ENCODE measurements at places on chromosomes 12 and 14.
A peak's percentile ranks its signal among the peaks of the same experiment; 100 is the strongest.

GRCh38 chr12:93884794-93885460 is 207.8 kb downstream of the CRADD start:
- DNase-seq, result no peak

GRCh38 chr14:99201351-99202073 is 70.5 kb downstream of the BCL11B start:
- no peak for DNase-seq

DNA sequence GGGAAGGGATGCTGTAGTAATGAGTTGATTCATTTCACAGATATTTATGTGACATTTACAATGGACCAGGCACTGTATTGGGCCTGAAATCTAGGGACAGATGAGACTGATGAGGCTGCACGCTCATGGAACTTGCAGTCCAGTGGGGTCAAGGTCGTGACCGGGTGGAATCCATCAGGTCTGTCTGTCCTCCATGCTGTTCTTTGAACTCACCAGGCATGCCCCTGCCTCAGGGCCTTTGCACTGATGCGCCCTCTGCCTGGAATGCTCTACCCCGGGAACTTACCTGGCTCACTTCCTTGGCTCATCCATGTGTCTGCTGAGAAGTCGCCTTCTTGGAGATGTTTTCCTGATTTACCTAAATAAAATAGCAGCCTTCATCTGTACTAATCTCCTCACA is 200.1 kb downstream of the VRK1 start:
- DNase-seq, result no peak

- no peak for DNase-seq
Measured at GRCh38 chr12:8609061-8609570, 3.5 kb downstream of the AICDA start.

DNA sequence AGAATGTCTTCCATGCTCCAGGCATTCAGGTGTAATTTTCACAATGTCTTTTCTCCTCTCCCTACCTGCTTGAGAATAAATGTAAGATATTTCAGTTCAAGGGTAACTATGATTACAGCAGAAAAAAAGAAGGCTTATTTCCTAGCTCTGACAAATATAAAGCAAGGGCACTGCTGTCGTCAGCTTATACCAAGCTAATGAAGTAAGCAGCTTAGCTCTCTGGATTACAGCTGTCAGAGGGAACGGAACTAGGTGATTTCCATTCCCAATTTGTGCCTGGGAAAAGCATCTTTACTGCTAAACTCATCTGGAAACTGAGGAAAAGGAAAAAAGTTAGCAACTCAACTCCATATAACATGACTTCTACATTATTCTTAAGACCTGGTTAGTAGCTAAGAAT is 56.5 kb downstream of the ZFYVE26 start:
- no peak for DNase-seq

DNA sequence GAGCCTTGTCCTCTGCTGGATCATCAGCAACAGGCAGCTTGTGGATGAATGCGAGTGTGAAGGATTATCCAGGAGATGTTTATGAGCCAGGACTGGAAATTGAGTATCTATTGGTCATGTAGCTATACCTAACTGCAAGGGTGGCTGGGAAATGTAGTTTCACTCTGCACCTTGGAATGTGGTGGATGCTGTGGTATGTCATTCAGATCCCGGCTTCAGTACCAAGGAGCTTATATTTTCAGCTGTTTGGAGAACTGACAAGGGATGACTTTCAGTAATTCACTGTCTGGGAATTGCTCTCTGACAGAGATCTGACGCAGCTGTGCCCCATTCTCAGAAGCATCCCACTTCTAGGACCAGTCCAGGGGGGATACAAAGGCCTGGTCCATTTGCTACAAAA is 792.3 kb upstream of the NOVA1 start:
- no peak for DNase-seq

DNA sequence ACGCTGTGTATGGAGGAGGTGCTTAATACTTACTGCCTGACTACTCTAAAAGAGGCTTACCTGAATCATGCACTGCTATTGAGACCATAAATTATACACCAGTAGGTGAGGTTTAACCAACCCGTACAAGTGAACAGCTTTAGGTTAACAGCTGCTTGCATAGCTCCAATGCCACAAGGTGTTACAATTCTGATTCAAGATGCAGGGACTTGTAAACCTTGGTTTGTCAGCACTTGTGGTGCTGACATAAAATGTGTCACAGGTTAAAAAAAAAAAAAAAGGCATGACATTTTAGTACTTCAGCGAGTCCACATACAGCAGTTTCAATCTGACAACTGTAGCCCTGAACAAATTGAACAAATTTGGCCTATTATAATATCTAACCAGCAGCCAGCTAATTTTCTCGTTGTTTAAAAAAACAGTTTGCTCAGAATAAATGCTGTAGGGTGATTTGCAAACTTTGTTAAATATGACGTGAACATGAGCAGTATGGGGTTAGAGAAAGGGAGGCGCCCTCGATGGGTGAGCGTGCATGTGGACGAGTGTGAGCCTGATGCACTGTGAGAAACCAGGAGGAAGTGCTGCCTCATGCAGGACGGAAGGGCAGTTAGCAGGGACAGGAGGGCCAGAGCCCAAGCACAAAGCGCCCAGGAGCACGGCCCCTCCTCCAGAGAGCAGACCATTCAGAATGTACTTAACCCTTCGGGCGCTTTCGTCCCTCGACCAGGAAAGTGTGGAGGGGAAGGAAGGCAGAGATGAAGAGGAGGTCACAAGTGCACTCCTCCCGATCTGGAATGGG is 44.7 kb downstream of the TCHP start:
- no peak for DNase-seq

DNA sequence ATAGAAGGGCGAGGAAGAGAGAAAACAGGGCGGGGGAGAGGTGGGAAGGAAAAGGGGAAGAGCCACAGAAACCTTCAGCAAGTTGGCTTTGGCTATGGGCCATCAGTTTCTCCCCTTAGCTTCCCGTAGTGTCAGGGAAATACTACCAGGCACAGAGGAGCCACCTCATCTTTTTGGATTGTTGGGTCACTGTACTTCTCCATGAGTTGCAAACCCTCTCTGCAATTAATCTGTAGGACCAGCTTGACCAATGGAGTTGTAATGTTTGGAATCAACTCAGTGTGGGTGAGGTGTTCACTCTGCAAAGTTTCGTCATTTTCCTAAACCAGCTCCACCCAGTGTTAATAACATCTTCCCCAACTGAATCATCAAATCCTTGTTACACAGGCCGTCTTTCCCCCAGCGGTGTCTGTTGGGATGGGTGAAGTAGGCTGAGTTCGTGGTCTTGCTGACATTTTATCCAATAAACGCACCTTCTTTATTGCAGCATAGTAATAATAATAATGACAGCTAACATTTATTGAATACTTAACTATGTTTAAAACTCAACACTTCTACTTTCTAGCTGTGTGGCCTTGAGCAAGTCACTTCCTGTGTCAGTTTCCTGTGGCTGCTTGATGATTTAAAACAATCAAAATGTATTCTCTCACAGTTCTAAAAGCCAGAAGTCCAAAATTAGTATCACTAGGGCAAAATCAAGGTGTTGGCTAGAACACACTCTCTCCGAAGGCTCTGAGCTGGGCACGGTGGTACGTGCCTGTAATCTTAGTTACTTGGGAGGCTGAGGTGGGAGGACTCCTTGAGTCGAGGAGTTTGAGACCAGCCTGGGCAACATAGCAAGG is 8.1 kb upstream of the GLTP start:
- no peak for DNase-seq

DNA sequence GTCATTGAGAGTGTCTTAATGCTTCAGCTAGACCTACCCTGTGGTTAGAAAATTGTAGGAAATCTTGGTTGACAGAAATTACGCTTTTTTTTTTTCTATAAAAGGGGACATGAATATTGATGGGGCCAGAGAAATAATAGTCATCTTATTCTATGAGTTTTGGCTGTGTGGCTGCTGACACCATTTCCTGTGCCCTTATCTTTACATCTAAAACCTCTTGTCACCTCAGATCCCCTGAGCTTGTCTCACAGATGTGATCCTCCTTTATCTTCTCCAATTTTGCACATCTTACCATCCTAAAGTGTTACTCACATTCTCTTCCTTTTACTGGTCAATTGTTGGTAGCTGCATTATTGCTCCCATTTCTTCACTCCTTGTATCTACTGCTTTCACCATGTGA is 36.1 kb downstream of the ASCL1 start:
- DNase-seq, result no peak

DNA sequence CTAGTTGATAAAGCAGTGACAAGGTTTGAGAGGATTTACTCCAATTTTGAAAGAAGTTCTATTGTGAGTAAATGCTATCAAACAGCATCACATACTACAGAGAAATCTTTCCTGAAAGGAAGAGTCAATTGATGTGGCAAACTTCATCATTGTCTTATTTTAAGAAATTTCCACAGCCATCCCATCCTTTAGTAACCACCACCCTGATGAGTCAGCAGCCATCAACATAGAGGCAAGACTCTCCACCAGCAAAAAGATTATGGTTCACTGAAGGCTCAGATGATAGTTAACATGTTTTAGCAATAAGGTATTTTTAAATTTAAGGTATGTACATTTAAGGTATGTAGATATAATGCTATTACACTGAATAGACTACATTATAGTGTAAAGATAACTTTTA is 122.1 kb upstream of the ARHGAP5 start:
- DNase-seq, result no peak

DNA sequence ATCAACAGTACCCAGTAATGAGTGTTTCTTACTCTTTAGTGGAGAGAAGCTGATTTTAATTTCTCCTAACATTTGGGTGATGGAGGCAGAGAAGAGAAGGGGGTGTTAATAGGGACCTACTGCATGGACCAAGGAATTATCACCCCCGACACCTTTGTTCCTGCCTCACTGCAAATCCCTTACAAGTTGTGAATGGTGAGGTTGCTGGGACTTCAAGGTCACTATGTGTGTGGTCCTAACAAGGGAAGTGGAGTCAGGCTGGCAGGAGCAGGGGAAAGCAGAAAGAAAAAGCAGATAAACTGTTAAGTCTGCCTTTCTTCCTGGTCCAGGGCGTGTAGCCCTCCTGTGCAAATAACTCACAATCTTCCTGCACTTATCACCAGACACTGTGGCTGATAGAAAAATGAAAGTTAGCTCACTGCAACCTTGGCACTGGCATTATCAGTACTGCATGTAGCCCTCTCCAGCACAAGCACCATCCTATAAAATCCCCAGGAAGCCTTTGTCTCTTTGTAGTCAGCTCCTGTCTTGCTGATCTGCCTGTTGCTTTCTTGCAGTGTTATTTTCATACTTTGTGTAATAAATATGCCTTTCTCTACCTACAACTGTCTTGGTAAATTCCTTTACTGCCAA is 112.3 kb upstream of the DNM1L start:
- DNase-seq, result no peak

DNA sequence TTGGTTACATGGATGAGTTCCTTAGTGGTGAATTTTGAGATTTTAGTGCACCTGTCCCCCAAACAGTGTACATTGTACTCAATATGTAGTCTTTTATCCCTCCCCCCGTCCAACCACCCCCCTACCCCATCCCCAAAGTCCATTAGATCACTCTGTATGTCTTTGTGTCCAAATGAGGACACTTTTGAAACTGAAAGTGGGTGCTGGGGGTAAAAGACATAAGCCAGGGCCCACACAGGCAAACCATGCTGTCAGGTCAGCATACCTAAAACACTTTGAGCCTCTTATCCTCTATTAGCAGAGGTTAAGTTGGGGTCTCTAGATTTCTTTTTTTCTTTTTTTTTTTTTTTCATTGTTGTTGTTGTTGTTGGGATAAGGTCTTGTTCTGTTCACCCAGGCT is 31.3 kb upstream of the KICS2 start:
- no peak for DNase-seq

GRCh38 chr12:68876461-68876860 is 56.5 kb downstream of the CPM start:
- DNase-seq, result no peak

DNA sequence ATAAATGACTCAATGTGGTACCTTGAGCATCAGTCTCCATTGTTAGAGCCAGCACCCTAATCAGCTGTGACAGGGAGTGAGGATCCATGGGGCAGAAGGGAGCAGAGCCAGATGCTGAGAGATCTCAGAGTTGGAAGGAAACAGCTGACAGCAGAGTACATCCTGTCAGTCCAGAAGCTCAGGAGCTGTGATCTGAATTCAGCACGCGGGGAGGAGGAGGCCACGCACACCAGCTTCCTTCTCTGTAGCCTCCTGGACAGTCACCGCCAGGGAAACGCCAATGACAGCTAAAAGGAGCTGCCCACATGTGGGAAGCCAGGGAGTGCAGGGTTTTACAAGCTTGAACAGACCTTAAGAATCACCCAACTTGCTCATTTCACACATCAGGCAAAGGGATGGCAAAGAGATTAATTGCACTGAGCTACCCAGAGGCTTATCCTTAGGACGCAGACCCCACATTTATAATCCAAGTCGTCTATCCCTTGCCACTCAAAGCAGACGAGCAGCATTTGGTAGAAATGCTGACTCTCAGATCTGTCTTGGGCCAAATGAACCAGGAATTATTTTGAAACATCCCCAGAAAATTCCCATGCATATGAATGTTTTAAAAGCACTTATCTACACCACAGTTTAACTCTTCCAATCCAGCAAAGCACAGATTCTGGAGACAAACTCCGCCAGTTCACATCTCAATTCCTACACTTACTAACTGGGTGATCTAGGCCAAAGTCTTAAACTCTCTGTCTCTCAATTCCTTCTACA is 322.6 kb upstream of the TMTC1 start:
- no peak for DNase-seq

DNA sequence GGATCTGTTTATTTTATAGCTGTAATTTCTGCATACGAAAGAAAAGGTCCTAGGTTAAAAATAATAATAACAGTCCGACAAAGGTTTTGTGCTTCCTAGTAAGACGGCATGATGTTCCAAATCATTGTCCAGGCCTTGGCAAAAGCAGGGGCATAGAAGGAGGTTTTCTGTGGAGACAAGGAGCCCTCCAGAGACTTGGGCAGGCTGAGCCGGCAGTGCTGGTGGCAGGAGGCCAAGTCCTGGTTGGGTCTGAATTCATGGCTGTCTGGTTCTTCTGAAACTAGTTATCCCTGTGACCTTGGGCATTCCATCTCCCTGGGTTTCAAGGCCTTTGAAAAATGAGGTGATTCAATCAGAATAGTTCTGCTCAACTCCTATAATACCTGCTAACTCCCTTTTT is 44.0 kb downstream of the KCNK13 start:
- no peak for DNase-seq

DNA sequence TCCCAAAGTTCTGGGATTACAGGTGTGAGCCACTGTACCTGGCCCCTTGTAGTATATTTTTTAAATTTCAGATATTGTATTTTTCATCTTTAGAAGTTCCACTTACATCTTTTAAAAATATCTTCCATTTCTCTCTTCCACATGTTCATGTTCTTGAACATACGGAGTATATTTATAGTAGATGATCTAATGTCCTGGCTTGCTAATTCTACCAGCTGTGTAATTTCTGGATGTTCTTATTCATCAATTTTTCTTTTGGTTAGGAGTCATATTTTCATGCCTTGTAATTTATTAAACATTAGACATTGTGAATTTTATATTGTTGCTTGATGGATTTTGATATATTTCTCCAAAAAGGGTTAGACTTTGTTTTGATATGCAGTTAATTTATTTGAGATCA is 30.8 kb downstream of the NTN4 start:
- DNase-seq, result no peak

GRCh38 chr14:24411443-24412389 is 12.9 kb downstream of the NYNRIN start:
- DNase-seq, result no peak

- peak; percentile 37 for DNase-seq
Measured at GRCh38 chr14:100593751-100594624, 6.8 kb upstream of the BEGAIN start.

- no peak for DNase-seq
Measured at GRCh38 chr12:65449400-65449799, 170.9 kb downstream of the MSRB3 start.

GRCh38 chr14:62631176-62631575 is 414.1 kb downstream of the KCNH5 start:
- DNase-seq, result no peak
